ENCODE measurements at places on chromosomes 6 and 20.

GRCh38 chr20:17657079-17657825, 24.8 kb downstream of the RRBP1 start:
- DNase-seq = no peak

DNA sequence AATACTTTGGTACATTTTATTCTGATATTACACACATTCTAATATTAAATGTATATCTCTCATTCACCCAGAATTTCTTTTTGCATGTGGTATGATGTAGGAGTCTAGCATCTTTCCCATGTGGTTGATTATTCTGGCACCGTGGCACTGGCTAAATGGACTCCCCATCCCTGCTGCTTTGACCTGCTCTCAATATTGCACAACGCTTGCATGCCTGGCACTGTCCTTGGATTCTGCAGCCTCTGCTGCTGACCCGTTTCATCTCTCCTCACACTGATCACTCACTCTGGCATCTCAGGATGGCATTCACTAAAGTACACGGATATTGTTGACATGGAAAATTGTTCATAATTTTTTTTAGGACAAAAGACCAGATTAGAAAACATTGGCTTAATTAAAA, 11.5 kb upstream of the DACT2 start:
- DNase-seq = no peak

DNA sequence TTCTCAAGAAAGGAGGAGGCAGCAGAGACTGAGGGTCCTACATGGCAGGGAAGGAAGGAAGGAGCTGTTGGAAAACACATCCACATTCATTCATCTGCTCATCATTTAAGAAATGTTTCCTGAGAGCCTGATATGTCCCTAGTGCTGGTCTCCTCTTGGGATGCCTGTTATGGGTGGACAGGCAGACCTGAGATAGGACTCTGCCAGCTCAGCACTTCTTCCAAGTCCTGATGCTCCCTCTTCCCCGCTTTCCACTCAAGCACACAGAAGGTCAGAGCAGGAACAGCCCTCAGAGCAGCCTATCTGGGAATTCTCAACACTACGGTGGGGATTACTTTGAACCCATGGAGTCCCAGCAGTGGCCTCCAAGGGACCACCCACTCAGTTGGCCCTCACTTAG, 8.0 kb upstream of the SIRPD start:
- DNase-seq = no peak

- DNase-seq = no peak
Observed at GRCh38 chr6:101404775-101405174, 11.3 kb downstream of the GRIK2 start.

- DNase-seq = peak; percentile 50
Observed at GRCh38 chr6:143276436-143276835, 174.1 kb downstream of the ADAT2 start.

DNA sequence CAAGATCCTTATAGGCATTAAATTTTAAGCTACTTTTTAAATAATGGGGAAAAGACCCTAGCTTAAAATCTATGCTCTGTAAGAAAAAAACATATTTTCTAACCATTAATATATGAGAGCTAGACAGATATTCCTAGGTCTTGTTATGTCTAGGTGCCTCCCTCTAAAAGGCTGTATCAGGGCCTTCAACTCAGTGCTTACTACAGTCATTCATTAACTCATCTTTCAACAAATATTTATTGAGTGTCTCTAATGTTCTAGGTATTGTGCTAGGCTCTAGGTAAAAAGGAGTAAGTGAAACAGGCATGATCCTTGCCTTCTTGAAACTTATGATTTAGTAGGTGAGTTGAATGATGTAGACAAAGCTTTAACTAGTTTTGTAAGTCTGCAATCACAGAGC, 6.4 kb upstream of the STX11 start:
- DNase-seq = no peak

GRCh38 chr20:43538878-43539700, 19.7 kb upstream of the SGK2 start:
- no peak for DNase-seq

- DNase-seq = no peak
Observed at GRCh38 chr20:36644706-36645095, 1.3 kb downstream of the SLA2 start.

DNA sequence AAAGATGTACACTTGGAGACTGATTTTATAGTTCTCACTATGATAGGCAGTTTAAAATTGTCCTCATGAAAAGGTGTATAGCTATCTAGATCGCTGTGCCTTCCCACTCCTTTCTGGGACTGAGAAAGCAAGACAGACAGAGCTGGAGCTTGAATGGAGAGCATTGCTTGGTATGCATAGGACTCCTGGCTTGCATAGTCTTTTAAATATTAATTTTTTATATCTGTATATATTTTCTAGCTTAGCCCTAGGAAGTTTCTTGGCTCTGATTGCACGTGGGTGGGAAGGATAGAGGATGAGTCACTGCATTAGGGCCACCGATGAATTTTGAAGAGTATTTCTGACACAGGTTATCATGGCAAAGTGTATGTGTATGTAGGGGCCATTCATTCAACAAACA, 150.0 kb upstream of the SPACA1 start:
- no peak for DNase-seq

GRCh38 chr6:21000331-21000801, 466.1 kb downstream of the CDKAL1 start:
- no peak for DNase-seq

- no peak for DNase-seq
Observed at GRCh38 chr6:149869275-149869892, 5.2 kb upstream of the LRP11 start.

GRCh38 chr20:35436177-35436573, 1.9 kb downstream of the GDF5 start:
- DNase-seq = no peak

DNA sequence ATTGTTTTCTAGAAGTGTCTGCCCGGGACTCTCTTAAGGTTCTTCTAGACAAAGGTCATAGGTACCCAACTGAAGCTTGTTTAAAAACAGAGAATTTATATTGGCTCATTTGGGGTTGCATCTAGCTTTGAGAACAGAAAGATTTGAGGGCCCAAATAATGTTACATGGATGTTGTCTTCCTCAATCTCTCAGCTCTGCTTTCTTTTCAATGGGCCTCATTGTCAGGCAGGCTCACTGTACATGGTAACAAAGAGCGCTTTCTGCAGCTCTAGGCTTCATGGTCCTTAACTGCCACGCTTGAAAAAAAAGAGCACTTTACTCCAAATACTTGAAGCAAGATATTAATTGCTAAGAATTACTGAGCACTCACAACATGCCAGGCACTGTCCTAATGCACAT, 22.2 kb downstream of the NHLRC1 start:
- no peak for DNase-seq

GRCh38 chr6:91786474-91787184, 1199.8 kb upstream of the MAP3K7 start:
- DNase-seq = no peak

- no peak for DNase-seq
Observed at GRCh38 chr6:12875051-12875450, 158.5 kb downstream of the PHACTR1 start.

- peak; percentile 41 for DNase-seq
Observed at GRCh38 chr6:37365791-37366190, 12.0 kb downstream of the RNF8 start.

- no peak for DNase-seq
Observed at GRCh38 chr6:2450546-2450945, 205.1 kb upstream of the GMDS start.

GRCh38 chr6:92826633-92827032, 592.7 kb downstream of the EPHA7 start:
- no peak for DNase-seq

DNA sequence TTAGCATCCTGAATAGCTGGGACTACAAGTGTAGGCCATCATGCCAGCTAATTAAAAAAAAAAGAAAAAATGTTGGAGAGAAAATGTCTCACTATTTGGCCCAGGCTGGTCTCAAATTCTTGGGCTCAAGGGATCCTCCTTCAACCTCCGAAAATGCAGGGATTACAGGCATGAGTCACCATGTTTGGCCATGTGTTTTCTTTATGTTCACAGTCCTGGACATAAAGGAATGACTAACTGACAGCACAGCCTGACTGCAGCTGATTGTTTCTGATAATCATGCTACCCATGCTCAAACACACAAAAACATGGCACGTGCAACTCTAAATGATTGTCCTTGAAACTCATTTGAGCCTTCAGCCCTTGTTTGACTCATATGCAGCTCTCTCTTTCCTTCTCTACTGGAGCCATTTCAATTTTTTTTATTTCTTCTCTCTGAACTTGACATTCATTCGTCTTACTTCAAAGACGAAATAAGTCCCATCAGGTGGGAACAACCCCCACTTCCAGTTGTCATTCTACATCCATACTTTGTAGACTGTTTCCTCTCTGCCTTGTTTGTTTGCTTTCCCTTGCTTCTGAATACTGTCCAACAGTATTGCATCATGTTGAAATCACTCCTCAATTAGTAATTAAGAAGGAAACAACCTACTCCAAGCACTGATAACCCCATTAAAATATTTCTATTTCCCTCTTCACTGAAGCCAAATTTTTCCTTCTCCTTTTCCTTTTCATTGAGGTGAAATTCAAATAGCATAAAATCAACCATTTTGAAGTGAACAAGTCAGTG, 413.0 kb downstream of the BMP2 start:
- DNase-seq = no peak

GRCh38 chr6:92784235-92784634, 635.1 kb downstream of the EPHA7 start:
- no peak for DNase-seq

GRCh38 chr20:32742322-32743236, 688 bp downstream of the COMMD7 start:
- no peak for DNase-seq

DNA sequence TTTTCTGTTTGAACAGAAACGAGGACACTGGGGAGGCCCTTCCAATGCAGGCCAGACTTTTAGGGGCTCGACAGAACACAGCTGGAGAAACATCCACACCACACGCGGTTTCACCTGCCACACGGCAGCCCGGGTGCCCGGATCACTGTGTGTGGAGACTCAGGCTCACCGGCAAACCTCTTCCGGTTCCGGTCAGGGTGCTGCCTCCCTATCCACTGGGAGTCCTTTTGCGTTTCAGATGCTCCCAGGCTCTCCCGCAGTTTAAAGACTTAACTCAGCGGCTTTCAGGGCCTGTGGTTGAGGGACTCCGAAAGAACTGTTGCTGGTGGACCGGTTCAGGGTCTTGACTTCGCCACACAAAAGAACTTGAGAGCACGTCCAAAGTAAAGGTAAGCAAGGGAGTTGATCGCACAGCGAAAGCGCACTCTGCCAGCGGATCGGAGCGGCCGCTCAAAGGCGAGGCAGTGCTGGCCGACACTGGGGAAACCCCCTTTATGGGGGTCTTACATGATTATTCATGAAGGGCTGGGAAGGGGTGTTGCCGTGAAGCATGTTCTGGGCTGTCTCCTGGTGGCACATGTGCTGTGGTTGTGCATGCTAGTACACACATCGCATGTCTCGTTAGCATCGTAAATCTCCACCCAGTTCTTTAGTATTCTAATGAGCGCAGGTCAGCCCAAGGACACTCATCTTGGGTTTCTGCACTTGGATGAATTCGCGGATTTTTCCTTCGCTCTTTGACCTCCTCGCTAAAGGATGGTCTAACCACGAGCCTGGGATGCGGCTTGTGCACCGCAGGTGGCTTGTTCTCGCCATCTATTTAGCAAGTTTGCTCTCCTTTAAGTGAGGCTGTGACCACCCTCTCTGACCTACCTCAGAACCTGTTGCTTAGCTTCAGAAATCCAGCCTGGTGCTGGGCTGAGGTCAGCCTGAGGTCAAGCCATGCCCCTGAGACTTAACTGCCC, 180.3 kb downstream of the CDH26 start:
- DNase-seq = peak; percentile 6

- DNase-seq = no peak
Observed at GRCh38 chr6:3577517-3577916, 120.7 kb upstream of the SLC22A23 start.

DNA sequence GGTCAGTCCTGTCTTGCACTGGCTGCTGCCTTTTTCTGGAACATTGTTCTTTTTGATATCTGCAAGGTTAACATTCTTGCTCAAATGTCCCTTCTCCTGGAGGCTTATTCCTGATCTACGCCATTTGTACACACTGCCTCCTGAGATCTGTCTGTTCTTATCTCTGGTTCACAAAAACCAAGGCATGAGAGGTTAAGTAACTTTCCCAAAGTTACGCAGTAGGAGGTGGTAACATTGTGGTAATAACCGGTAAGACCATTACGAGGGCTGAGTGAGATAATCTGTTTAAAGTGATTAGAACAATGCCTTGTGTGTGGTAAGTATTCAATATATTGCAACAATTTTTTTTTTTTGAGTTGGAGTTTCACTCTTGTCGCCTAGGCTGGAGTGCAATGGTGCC, 132.1 kb downstream of the FNDC1 start:
- DNase-seq = no peak

- no peak for DNase-seq
Observed at GRCh38 chr6:73180076-73180738, 45.1 kb downstream of the KHDC1L start.

GRCh38 chr6:160038479-160038878, 69.6 kb downstream of the IGF2R start:
- DNase-seq = no peak

GRCh38 chr6:166766769-166767168, 139.7 kb upstream of the RPS6KA2 start:
- no peak for DNase-seq

DNA sequence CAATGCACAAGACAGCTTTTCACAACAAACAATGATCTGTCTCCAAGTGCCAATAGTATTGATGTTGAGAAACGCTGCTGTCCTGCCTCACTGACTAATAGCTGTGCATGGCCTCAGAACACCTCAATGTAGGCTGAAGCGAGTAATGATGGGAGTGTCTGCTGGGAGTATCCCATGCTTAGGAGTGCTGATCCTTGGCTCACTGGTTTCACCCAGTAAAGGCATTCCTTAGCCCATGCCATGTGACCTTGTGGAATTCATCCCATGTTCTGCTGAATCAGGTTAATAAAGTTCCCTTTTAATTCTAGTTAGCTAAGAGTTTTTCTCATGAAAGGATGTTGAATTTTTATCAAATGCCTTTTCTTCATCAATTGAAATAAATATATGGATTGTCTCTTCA, 3.8 kb upstream of the WFDC12 start:
- DNase-seq = no peak

- DNase-seq = no peak
Observed at GRCh38 chr6:15352220-15352619, 106.4 kb downstream of the JARID2 start.

DNA sequence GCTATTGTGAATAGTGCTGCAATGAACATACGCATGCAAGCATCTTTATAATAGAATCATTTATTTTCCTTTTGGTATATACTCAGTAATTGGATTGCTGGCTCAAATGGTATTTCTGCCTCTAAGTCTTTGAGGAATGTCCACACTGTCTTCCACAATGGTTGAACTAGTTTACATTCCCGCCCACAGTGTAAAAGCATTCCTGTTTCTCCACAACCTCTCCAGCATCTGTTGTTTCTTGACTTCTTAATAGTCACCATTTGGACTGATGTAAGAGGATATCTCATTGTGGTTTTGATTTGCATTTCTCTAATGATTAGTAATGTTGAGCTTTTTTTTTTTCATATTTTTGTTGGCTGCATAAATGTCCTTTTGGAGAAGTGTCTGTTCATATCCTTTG, 208.7 kb downstream of the PHF3 start:
- no peak for DNase-seq

- DNase-seq = no peak
Observed at GRCh38 chr6:90220273-90220672, 76.4 kb downstream of the BACH2 start.

GRCh38 chr6:155188707-155189496, 74.9 kb upstream of the CLDN20 start:
- DNase-seq = no peak
